ENCODE measurements at places on chromosomes 2 and 18.

- DNase-seq = no peak
Observed at GRCh38 chr18:77373730-77374445, 124.2 kb downstream of the GALR1 start.

DNA sequence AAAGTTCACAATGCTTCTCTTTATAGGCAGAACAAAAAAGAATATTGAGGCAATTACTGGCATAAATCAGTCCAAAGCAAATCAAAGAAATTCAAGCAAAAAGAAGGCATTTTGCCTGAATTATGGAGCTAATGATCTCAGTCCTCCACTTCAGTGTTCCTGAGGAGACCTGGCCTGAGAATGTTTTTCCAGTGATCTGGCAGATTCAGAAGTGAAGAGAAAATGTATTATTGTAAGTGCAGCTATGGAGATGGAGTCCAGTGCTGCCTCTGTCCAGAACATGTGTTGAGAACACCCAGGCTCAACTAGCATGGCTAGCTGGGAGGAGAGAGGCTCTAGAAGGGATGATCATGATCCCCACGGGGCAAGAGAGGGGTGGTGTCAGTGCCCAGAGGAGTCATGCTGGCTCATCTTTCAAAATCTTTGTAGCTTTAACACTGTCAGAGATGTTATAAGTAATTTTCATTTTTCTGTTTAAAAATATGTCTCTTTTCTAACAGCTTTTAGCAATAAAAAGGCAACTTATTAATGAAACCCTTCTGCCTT, 367.0 kb upstream of the RAB12 start:
- no peak for DNase-seq

- no peak for DNase-seq
Observed at GRCh38 chr2:143356736-143357446, 227.7 kb downstream of the ARHGAP15 start.

GRCh38 chr18:2893056-2893455, 46.2 kb downstream of the EMILIN2 start:
- DNase-seq = no peak

GRCh38 chr2:101815154-101815553, 117.6 kb downstream of the MAP4K4 start:
- no peak for DNase-seq

- peak; percentile 45 for DNase-seq
Observed at GRCh38 chr18:73923866-73924265, 223.8 kb downstream of the FBXO15 start.

GRCh38 chr18:79708412-79708811, 28.8 kb downstream of the CTDP1 start:
- DNase-seq = no peak

- DNase-seq = no peak
Observed at GRCh38 chr2:445896-446295, 158.0 kb upstream of the ALKAL2 start.

- no peak for DNase-seq
Observed at GRCh38 chr2:118973542-118973951, 31.6 kb downstream of the MARCO start.

- DNase-seq = no peak
Observed at GRCh38 chr2:177921726-177922125, 150.9 kb downstream of the PDE11A start.

DNA sequence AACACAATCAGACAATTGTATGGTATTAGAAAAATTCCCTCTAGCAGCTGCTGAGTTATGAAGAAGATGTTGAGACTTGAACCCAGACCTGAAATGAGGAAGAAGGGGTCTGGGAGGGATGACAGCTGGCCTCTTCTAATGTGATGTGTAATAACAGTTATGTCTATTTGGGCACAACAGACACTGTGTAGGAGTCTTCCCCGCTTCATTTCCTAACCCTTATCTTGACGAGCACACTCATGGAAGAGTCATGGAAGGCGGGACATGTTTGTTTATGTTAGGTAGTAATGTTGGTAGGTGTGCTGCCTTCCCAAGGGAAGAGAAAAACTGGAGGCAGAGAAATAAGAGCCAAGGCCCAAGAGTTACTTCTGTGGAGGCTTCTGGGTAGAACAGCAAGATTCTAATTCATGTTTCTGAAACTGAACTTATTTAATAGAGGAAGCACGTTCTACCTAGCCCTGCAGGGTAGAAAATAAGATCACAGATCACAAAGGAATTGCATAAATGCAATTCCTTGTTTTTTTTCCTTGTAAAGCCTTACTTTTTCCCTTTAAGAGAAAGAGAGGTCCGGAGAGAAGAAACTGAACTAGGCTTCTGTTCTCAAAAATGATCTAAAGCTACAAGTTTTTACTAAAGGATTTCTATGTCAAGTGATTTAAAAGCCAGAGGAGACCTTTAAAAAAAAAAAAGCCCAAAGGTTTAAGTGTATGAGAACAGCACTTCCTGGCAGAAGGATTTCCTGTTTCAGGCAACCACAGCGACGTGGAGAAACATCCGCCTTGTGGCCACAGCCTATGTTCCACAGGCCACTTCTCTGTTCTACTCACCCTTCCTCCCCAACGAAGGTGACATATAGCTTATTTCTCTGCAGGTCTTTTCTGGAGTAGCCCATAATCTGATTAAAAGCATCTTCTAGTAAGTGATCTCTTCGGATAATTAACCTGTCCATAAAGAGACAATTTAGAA, 68.5 kb upstream of the STK17B start:
- DNase-seq = no peak

DNA sequence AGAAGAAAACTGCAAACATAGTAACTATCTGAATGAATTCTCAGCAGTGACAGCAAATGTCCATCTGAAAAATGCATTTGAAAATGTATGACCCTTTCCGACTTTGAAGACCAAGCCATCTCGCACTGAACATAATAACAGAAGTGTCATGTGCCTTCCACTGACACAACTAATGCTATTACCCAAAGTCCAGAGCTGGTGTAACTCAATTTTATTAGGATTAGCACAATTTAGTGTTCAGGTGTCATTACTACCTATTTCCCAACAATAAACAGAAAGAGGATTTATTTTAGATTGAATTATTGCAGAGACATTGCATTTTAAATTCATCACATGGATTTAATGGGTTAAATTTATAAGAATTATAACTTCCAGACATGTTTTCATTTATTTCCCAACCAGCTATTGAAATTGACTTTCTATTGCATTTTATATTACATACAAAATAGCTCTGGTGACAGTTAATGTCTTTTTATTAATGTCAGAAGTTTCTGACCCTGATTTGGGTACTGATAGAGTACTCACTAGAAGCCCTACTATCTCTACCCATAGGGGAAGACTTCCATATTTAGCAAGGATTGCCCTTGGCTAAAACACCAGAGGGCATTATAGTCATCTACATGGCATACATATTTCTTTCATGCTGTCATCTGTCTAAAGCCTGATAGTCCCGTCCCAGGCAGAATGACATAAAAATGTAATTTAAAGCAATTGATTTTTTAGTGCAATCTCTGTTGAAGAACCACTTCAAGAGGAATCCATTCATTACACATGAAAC, 7.0 kb upstream of the STK39 start:
- no peak for DNase-seq

DNA sequence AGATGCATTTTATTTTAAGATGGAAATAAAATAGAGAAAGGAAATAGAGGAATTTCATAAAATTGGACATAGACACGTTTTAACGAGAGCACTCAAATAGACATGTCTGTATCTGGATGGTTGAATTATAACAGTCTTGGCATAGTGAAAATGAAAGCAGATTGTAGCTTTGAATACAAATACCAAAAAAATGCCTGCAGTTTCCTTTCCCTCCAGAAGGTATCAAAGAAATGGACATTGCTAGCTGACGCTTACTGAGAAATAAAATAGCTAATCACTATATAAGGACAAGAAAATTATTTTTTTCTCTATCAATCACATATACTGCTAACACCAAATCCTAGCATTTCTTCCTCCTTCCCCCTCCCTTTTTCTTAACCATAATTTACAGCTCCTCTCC, 11.4 kb upstream of the MAPRE2 start:
- no peak for DNase-seq

- peak; percentile 99 for DNase-seq
Observed at GRCh38 chr2:223041527-223042109, 10.4 kb upstream of the KCNE4 start.

GRCh38 chr2:236887953-236888793, 197.5 kb upstream of the COPS8 start:
- DNase-seq = no peak

GRCh38 chr2:103367877-103368276, 606.0 kb downstream of the TMEM182 start:
- no peak for DNase-seq

DNA sequence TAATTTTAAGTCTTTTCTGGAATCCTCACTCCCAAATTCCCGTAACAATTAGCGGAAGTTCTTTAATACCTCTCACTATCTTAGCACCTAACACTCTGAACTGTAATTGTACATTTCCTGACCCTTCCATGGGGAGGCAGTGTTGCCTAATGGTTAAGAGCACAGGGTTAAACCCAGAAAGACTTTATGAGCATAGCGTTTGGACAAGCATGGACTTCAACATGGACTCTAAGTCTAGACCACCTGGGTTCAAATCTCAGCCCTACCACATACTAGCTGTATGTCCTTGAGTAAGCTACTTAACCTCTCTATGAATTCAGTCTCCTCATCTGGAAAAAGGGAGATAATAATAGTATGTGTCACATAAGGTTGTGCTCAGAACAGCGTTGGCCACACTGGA, 13.0 kb downstream of the ANTXR1 start:
- DNase-seq = no peak

- no peak for DNase-seq
Observed at GRCh38 chr2:29347774-29348461, 232.7 kb downstream of the CLIP4 start.

GRCh38 chr2:7758073-7758759, 841.0 kb downstream of the RNF144A start:
- no peak for DNase-seq

- no peak for DNase-seq
Observed at GRCh38 chr18:5414546-5414945, 119.0 kb upstream of the ZBTB14 start.

GRCh38 chr2:138060301-138060635, 96.0 kb downstream of the HNMT start:
- no peak for DNase-seq

- no peak for DNase-seq
Observed at GRCh38 chr2:24762518-24762917, 30.7 kb downstream of the PTRHD1 start.

DNA sequence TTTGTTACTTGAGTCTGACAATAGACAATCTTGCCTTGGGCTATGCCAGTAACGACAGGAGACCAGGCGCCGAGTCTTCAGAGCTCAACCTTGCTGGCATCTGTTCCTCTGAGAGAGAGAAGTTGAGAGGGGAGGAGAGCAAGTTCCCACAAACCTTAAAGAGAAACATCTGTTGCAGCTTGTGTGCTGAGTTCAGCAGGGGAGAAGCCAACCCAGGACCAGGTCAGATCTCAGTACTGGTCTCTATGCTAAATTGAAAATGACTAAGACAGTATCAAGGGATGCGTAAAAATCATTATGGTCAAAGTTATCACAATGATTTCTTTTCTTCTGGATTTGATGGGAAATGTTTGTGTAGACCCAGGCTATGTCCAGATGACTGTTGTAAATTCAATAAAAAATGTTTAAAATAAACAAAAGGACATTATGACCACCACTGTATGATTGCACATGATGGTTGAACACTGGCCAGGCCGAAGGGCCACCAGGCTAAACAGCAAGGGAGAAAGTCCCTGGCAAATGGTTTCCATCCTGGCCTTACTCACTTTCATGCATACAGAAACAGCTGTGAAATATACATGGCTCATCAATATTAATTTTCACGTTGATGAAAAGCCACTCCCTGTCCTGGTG, 100.3 kb upstream of the PMAIP1 start:
- DNase-seq = no peak

GRCh38 chr2:237259201-237259600, 154.8 kb downstream of the COL6A3 start:
- DNase-seq = no peak

- no peak for DNase-seq
Observed at GRCh38 chr2:70212298-70212932, 21.6 kb upstream of the C2orf42 start.

- DNase-seq = no peak
Observed at GRCh38 chr2:29055601-29056000, 18.7 kb downstream of the PCARE start.

GRCh38 chr2:204172145-204172600, 235.6 kb downstream of the ICOS start:
- no peak for DNase-seq

GRCh38 chr2:191488135-191488534, 189.8 kb upstream of the NABP1 start:
- DNase-seq = no peak

DNA sequence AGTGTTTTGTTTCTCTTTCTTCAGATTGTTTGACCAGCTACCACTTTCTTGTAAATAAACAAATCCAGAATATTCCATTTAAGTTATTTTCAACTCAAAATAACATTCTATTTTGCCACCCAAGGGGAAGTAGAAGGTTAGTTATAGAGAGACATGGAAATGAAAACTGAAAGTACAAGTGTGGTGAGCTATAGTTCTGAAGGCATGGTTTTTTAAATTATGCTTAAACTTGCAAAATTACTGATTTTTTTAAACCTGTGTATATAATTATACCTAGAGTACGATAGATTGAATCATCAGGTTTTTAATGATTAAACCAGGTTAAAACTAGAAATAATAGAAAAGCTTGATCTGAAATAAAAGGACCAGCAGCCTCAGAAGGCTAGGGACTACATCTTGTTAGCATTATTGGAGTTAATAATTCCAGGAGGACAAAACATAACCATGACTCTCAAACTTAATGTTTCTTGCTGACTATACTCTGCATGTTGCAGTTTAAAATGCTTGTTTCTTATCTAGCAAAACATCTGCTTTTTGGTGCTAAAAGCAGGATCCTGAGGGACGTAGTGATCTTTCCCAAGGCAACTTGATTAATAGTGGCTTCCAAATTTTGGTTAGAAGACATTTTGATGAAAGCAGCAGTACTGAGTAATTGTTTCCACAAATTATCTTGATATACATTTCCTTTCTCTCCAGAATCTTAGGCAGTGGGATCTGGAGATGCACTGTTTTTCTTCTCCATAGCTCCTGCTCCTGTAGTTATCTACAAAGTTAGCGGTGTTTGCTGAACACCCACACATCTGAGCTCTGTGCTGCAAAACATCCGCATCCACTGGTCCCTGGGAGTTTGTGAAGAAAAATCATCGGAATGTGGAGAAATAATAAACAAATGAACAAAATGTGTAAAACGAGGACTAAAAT, 327.2 kb upstream of the PKDCC start:
- DNase-seq = no peak

DNA sequence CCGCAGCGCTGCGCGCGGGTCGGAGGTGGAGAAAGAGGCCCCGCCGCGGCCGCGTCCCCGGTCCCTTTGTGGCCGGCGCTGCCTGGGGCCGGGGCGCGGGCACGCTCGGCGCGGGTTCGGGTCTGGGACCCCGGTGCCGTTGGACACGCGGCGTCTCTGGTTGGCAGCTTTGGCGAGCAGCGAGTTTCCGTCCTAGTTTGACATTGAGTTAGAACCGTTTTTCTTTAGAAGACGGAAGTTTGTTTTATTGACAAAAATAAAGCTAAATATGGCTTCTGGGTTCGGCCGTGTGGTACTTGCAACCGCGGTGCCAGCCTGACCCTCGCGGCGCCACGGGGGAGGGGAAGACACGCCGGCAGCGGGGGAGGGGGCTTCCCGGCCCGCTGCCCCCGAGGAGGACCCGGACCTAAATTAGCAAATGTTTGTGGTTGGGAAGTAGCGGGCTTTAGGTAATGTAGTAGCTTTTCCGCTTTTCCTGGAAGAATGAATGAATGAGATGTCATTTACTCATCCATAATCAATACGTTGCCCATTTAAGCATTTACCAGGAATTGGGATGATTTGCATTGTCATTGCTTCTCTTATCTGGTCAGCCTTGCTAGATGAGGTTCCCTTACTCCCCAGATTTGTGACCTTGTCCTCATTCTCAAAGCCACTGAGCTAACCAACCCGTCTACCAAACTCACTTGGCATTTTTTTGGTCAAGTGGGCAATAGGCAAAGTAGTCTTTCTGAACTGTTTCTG, 530 bp downstream of the GALNT1 start:
- DNase-seq = no peak

Data from AG04449 (cell line).